ENCODE measurements at places on chromosomes 16 and 17.

DNA sequence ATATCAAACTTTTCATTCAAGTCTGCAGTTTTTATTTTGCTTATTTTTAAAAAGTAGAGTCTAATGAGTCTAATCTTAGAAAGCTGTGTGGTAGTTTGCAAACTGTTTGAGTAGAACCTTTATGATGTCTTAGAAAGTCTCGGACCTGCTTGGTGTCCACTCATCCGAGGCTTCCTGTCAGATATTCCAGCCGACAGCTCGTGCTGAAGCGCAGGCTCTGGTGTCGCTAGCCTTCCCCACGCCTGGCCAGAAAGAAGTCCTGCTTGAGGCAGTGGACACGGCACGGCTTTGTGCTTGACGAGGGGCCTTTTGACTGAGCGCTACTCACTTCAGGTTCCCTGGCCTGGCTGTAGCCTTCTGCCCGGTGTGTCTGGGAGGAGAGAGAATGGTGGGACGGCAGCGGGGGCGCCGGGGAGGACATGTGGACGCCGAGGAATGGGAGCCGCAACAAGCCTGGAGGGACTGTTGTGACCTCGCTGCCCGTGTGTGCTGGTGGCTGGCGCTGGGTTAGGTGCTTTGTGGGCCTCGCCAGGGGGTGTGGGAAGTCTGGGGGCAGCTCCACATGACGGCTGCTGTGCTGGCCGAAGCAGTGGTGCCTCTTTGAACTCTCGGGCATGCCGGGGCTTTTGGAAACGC lies 33.5 kb downstream of the BANP start:
- peak; percentile 55 for DNase-seq

GRCh38 chr16:28301154-28301553 lies 8.8 kb downstream of the SBK1 start:
- no peak for DNase-seq

DNA sequence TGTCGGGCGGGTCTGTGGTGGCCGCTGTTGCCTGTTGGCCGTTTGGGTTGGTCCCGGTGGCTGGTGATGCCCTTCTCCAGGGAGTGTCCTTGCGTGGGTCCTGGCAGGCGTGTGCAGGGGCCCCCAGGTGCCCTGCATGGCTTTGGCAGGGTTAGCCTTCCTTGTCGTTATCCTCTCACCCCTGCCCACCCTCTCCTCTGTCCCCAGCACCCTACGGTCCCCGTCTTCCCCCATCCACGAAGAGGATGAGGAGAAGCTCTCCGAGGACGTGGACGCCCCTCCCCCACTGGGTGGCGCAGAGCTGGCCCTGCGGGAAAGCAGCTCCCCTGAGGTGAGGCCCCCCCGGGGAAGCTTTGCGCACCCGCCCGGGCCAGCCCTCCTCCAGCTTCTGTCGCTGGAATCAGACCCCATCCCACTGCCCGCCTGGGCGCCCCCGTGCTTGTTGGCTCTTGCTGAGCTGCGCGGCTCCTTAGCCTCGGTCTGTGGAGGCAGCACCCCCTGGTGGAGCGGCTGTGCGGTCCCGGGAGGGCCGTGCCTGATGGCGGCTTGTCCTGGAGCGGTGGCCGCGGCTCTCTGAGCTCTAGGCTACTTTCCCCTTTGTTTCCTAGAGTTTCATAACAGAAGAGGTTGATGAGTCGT lies 10.6 kb upstream of the NUDT16L1 start:
- no peak for DNase-seq

DNA sequence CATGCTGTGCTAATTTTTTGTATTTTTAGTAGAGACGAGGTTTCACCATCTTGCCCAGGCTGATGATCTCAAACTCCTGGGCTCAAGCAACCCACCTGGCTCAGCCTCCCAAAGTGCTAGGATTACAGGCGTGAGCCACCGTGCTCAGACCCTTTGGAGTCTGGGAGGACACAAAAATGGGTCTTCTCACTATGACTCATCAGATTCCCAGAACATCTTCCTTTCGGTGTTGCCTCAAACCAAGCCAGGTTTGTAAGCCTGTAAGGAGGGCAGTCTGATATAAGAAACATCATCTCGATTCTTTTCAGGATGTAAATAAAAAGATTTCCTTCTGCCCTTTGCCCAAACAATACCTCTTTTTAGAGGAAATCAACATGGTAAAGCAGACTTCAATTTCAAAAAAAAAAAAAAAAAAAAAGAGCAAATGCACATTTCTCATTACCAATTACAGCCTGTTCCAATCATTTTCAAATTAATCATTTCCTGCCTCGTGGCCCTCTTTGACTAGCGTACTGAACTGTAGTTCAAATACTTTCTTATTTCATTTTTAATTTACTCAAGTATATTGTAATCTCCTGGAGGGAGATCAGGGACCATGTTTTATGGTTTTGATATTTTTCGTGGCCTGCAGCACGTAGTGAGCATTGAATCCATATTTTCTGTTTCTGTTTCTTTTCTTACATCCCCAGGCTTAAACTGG lies 409.6 kb downstream of the GRIN2A start:
- DNase-seq = no peak

GRCh38 chr16:27304102-27304501 lies 9.7 kb upstream of the IL4R start:
- no peak for DNase-seq
